ENCODE measurements at places on chromosomes 6 and 20. TPM values are rescaled to one million over a fixed set of nuclear protein-coding genes. Genes with fewer than 3 reads are reported as not detected.
A peak's percentile ranks its signal among the peaks of the same experiment; 100 is the strongest.

DNA sequence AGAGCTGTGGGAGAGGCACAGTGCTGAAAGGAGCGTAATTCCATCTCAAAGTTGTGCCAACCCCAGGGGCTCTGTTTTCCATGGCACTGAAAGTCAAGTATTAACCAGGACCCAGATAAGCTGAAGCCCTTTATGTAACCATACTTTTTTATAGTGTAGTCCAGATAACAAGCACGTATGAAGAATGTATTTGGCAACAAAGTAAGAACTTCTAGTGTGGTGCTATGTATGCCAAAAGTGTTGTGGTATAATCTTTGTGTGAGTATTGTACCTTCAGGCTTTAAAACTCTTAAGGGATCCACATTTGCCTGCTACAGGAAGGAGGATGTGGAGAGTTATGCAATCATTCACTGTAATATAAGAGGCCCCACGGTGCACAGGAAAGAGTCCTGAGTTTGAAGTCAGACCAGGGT lies 129.4 kb downstream of the IBTK start:
- DNase-seq, result no peak

DNA sequence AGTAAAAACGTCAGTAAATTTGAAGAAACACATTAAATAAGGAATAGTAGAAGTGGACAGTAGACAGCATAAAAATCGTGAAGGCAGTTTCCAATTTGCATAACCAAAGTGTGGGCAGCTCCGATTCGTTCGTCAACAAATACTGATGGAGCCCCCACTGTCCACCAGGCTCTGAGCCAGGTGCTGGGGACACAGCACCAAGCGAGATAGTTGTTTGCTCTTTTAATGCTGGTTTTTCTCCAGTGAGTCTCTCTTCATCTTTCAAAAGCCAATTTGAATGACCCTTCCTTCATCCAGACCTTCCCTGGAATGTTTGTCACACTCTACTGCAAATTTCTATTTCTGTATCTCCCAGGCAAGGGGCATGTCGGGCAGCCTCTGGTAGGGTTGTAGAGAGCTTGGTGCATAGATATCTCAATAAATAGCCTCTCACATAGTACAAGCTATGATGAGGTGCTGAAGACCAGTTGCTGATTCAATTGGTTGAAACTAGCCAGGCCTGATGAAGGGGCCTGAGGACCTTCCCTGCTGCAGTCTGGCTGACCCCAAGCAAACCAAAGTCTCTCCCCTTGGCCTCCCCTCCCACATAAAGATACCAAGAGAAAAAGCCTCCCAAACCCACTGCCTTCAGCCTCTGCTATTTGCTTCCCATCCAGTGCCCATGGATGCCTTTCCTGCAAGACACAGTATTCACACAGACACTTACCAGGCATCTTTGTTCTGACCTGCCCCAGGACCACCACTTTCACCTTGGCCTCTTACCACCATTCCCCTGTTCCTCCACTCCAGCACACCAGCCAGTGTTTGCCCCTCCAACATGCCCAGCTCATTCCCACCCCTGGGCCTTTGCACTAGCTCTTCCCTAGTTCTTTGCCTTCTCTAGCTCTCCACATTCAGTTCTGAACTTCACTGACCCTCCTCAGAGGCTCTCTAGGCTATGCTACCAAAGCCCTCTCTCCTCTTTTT lies 125.2 kb downstream of the CEBPB start:
- no peak for DNase-seq

GRCh38 chr20:370977-371754 lies 9.4 kb upstream of the TRIB3 start:
- DNase-seq, result no peak

GRCh38 chr6:145260484-145261175 lies 474.7 kb downstream of the EPM2A start:
- DNase-seq, result no peak

C6orf132 gene
- 3.3 TPM for total RNA-seq

SLC17A3 gene
- not detected for total RNA-seq

SUMO4 gene
- 1.9 TPM for total RNA-seq

DNA sequence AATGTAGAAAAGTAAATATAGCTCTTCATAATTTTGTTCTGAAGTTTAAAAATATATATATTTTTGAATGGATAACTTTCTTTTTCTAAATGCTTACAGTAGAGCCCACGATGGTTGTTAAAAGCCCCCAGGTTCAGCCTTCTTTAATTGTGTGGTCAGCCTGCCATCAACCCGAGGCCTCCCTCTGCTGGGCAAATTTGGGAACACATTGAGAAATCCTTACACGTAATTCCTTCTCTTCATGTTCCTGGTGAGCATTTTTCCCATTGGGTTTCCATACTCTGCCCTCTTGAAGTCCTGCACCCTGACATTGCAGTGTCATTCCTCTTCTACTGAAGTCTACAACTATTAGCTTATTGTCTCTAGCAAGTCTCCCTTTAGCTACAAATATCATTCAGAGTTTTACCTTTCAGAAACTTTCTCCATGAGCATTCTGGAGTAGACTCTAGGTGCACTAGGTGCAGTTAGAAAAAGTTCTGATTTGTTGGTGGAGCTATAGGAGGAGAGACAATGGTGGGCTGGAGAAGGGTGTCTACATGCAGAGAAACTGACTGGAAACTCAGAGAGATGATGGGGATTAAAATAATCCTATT lies 40.6 kb downstream of the TRIM38 start:
- DNase-seq, result peak; percentile 54

DNA sequence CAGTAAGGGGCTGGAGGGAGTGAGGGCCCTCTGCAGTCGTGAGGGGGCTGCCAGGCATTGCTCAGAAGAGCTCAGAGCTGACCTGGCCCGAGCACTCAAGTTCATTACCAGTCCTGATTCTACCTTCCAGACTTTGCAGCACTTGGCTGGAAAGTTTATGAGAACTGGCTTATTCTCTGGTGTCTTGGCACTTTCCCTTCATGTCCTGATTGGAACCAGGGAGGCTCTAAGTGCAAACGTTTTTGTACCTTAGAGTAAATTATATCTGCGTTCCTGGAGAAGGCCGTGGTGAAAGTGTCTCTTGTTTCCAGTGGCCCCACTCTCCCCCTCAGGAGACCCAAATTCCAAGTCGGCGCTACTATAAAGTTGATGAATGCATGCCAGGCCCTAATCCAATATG lies 402.3 kb downstream of the CDC5L start:
- DNase-seq, result no peak

DNA sequence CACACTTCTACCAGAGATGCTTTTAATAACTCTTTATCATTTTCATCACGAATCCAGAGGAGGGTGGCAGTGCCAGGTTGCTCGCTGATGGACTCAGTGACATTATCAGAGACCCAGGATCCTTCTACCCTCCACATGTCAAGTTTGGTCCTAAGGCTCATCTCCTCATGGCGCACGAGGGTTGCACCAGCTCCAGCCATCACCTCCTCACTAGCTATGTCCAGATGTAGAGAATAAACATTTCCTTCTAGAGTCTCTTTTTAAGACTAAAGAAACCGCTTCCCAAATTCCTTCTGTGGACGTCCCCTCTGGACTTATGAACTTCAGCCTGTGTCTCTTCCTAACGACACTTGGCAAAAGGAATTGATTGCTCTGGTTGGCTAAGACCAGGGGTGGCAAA lies 178.7 kb downstream of the BMP7 start:
- no peak for DNase-seq

FAM83C gene
- total RNA-seq, result not detected

PRSS35 gene
- not detected for total RNA-seq

DNA sequence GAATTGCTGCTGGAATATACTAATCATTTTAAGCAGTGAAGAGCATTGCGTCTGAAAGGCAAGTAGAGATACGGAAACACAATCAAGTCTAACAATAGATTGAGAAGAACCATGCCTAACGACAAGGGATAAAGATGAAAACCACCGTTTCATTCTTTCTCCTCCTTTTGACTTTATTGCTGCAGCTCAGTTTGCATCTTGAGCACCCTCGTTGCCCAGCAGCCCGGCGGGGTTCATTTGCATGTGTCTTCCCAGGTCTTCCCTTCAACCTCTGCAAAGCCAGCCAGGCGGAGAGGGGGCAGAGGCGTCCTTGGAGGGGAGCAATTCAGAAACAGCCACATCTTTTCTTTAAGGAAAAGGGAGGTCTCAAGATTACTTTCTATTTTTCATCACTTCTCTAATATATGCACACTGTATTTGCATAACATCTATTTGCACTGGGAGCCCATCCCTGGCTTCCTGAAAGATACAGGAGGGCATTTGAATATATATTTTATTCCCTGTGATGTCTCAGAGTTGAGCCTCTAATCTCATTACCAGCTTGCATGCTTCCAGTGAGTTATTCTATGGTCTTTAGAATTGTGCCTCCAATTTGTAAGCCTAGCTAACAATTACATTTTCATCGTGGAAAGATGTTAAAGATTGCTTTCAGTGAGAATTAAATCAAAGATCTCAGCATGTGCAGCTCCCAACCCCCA lies 18.7 kb upstream of the PXDC1 start:
- DNase-seq, result no peak

- no peak for DNase-seq
Observed at GRCh38 chr6:36574679-36575078, 19.5 kb upstream of the SRSF3 start.

- no peak for DNase-seq
Observed at GRCh38 chr20:29299811-29300578, 1957.5 kb upstream of the DEFB115 start.

ABHD12 gene
- total RNA-seq, result 30.3 TPM

- DNase-seq, result no peak
Observed at GRCh38 chr6:127980996-127981395, 80.1 kb upstream of the THEMIS start.

DNA sequence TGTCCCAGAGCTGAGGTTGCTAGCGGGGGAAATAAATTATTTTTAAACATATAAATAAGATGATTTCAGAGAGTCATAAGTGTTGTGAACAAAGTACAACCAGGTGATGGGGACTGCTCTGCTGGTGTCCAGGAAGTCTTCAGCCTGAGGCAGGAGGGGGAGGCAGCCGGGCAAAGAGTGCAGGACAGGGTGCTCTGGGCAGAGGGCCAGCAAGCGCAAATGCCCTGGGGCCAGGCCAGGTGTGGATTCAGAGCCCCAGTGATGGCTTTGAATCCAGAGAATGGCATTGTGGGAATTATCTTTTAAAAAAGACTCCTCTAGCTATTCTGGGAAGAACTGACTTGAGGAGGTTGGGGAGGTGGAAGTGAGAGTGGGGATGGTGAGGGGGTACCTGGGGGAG lies 1.6 kb downstream of the CLPSL1 start:
- no peak for DNase-seq
